ENCODE measurements at places on chromosomes 12 and 14.

DNA sequence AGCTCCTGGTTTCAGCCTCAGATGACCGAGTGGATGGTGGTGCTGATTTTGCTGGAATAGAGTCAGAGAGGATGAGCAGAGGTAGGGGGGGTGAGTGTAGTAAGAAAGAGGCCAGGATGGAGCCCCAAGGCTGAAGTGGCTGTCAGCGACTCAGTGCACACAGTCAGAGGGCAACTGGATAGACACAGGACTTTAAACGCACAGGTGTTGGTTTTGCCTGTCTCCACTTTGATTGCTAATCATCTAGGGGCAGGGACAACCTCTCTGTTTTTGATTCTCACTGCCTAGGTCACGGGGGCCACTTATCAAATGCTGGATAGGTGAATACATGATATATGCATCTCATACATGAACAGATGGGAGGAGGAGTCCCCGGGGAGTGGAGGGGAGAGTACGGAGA, 99.5 kb downstream of the EGLN3 start:
- no peak for DNase-seq

DNA sequence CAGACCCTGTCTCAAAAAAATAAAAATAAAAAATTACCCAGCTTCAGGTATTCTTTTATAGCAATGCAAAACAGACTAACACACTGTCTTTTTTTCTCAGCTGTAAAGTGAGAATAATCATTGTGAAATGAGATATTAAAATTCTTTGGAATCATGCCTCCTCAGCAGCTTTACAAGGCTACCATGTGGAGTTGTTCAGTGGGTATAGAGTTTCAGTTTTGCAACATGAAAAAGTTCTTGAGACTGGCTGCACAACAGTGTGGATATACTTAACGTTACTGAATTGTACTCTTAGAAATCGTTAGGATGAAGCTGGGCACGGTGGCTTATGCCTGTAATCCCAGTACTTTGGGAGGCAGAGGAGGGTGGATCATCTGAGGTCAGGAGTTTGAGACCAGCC, 15.7 kb upstream of the MAPKAPK5 start:
- no peak for DNase-seq

DNA sequence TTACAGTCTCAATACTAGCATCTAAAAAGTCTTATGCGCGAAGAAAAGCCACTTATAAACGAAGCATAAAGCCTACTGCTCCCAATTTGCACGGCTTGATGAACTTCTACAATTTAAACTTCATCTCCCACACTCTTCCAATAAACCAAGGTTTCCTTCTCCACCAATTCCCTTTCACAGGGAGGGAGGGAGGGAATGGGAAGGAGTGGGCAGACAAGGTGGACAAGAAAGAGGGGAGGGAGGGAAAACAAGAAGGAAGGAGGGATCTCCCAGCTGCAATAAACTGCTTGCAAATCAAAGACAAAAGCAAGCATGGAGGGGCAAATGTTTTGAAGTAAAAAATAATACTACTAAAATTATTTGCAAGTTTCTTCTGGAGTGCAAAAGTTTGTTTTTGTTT, 64.5 kb downstream of the MED13L start:
- no peak for DNase-seq

DNA sequence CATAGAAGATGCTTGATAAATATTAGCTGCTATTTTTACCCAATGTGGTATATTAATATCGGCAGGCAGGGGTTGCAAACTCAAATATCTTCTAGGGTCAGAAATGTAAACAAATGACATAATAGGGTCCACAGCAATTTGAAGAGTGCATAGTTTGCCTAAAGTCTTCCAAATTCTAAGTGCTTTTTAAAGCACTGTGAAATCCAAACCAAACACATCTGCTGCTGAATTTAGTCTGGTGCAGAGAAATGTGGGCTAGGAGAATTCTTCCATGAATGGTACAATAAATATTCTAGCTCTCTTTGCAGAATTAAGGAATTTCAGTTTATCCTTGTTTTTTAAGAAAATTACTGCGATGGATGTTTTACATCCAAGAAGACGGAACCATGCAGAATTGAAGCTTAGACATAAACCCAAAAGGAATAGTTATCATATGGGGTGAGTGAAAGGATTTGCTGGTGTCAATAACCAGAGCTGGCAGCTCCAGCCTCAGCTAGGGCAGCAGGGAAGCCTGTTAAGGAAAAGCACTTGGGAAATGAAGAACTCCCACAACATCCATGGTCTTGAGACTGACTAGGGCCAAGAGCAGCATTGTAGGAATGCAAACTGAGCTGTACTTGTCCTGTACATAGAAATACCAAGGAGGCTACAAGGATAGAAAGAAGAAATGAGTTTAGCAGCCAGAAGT, 65.5 kb downstream of the PTPRR start:
- no peak for DNase-seq

DNA sequence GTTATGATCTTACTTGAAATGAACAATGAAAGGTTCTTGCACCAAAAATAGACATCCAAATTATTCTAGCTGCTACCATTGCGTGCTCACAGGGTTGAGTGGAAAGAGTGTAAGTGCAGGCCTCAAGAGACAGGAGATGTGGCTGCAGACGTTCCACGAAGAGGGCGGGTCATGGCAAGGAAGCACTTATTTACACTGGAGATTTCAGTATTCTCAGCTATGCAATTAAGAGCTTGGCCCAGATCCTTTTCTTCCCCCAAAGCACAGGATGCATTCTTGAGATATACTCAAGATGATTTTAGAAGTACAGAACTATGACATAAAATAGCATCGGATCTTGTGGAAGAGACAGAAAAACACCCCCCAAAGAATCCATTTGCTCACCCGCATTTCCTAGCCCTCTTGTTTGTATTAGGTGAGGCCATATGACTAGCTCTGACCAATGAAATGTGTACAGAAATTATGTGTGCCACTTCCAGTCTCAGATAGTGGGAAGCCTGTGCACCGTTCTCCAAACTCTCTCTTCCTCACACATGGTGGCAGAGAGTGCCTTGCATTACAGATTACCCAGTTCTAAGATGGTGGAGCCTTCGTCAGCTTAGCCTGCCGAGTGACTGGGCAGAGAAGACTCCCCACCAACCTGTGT, 261.4 kb downstream of the TTC8 start:
- peak; percentile 41 for DNase-seq

GRCh38 chr14:87497301-87497700, 495.7 kb downstream of the GALC start:
- DNase-seq: no peak

DNA sequence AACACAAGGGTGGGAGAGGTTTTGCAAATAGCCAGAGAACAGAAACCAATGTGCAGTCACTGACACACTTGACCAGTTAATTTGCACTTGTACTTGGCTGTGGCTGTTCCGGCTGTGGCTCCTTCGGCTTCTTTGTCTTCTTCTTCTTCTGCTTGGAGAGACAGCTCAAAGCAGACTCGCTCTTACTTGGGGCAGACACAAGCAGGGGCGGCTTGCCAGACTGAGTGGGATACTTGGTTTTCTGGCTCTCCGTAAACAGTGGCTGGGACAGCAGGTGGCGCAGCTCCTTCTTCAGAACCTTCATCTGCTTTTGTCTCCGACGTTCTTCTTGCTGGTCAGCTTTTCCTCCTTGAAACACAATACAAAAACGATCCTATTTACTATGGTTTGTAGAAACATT, 25.0 kb downstream of the OTUB2 start:
- no peak for DNase-seq

DNA sequence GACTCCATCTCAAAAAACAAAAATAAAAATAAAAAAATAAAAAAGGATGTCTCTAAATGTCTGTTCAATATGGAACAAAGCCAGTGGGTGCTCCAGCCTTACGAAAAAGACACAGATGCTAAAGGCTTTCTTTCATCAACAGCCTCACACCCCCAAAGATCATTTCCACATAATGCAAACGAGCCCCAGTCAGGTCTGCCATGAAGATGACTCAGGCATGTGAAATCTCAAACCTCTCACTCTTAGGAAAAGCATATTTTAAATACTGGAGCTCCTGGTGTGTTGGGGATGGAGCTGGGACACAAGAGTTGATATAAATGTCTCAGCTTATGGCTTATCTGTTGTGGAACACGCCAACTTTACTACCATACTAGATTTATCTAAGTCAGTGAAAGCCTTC, 49.9 kb upstream of the PLXNC1 start:
- no peak for DNase-seq

DNA sequence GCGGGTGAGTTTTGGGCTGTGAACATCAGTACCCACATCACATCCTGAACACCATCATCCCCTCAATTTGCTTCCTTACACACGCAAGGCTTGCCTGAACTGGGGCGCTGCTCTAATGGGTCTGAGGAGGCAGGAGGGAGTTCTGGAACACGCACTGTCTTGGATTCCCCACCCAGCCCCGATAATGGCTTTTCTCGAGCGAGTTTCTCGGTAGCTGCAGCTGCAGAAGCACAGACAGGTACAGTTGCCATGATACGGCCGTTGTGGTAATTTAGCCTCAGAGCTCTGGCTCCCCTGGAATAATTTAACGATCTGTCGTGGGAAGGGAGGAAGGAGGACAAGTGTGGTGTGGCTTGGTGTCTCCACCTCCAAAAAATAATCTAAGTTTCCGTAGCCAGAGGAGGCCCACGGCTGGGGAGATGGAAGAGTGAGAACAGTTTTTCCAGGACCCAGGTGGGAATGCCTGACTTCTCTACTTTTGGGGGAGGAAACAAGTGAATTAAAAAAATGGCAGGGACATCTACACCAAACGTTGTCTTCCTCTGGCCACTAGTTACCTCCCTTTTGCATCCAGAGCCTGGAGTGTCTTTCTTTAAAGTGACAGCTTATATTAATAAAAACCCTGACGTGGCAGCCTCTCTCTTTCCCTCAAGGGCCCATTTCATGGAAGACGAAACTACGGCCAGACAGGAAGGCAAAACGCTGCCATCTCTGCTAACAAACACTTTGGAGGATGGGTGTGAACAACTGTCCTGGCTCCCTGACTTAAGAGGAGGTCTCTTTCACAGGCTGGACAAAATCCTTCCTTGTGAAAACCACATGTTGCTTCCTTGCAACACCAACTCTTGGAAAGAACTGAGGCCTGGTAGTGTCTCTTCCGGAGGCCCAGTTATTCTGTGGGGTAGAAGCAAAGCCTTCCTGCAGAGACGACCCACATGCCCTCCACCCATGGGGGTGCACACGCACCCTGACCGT, 84.8 kb downstream of the RBM19 start:
- DNase-seq: no peak

- DNase-seq: peak; percentile 83
Observed at GRCh38 chr14:54803396-54803795, 99.2 kb downstream of the GCH1 start.

DNA sequence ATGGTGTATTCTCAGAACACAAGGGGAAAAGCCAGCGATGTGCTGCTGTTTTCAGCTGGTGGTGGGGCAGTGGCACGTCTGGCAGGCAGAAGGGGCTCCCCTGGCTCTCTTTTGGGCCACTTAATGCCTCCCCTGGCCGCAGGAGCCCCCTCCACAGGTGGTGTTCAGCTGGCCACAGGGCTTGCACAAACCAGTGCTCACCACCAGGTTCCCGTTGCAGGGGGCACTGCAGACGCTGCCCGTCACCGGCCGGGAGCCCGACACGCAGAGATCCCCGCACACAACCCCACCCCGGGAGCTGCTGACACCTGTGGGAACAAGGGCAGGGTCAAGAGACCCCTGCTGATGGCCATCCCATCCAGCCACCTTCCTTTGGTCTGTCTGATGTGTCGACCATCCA, 6.7 kb downstream of the KRT83 start:
- DNase-seq: no peak

- no peak for DNase-seq
Observed at GRCh38 chr12:6929466-6930452, 2.0 kb downstream of the ATN1 start.

GRCh38 chr14:59785629-59786028, 84.9 kb downstream of the RTN1 start:
- DNase-seq: peak; percentile 49

- no peak for DNase-seq
Observed at GRCh38 chr12:75177997-75178396, 31.6 kb downstream of the KCNC2 start.

GRCh38 chr14:93950948-93951634, 23.9 kb downstream of the FAM181A start:
- no peak for DNase-seq

DNA sequence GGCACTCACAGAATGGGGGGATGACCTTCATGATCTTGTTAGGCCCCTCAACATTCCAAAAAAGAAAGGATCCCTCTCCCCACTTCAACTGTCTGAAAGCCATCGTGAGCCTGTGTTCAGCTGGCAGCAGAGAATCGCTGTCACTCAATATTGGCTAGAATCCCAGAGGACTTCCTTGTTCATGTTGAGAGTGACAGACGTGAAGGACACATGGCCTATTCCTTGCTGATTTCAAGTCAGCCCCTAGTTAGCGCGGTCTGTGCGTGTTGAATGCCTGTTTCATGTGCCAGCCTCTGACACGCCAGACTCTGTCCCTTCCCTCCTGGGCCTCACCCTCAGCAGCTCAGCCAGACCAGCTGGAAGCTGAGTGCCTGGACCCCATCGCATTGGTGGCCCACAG, 43.1 kb downstream of the DNAH10 start:
- no peak for DNase-seq

- DNase-seq: no peak
Observed at GRCh38 chr12:131133015-131133905, 179.6 kb downstream of the ADGRD1 start.

- no peak for DNase-seq
Observed at GRCh38 chr12:84561351-84561750, 351.2 kb downstream of the SLC6A15 start.

GRCh38 chr14:65302571-65303189, 109.8 kb upstream of the FUT8 start:
- no peak for DNase-seq

GRCh38 chr14:100221533-100222223, 17.3 kb upstream of the YY1 start:
- peak; percentile 95 for DNase-seq

- DNase-seq: no peak
Observed at GRCh38 chr12:3242199-3242863, 165.2 kb downstream of the TSPAN9 start.

DNA sequence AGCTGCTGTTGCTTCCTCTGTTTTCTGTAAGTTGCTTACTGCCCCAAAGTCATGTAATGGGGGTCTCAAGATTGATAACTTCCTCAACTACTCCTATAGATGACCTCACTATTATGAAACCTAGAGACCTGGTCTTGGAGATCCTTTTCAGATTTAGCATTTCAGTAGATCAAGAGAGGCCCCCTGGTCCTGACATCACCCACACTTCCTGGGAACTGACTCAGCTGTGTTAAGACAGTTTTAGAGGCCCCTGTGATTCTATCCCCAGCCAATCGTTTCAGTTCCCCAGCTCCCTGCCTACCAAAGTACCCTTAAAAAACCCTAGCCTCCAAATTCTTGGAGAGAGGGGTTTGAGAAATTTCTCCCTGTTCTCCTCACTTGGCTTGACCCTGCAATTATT, 9.2 kb upstream of the ARG2 start:
- DNase-seq: no peak

DNA sequence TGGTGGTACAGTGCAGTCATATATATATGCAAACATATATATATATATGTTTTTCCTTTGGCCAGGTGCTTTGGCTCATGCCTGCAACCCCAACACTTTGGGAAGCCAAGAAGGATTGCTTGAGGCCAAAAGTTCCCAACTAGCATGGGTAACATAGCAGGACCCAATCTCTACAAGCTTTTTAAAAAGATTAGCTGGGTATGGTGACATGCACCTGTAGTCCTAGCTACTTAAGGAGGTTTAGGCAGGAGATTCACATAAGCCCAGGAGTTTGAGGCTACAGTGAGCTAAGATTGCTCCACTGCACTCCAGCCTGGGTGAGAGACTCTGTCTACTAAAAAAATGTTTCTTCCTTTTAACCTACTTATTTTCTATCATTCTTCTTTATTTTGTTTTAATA, 10.2 kb downstream of the PZP start:
- no peak for DNase-seq

- DNase-seq: no peak
Observed at GRCh38 chr14:92589213-92589852, 75.8 kb downstream of the RIN3 start.

GRCh38 chr12:92624236-92624635, 78.6 kb upstream of the PLEKHG7 start:
- no peak for DNase-seq
